ENCODE measurements at places on chromosomes 7 and 10.
A peak's percentile ranks its signal among the peaks of the same experiment; 100 is the strongest.

- DNase-seq = no peak
Measured at GRCh38 chr7:95730493-95731280, 41.7 kb upstream of the DYNC1I1 start.

DNA sequence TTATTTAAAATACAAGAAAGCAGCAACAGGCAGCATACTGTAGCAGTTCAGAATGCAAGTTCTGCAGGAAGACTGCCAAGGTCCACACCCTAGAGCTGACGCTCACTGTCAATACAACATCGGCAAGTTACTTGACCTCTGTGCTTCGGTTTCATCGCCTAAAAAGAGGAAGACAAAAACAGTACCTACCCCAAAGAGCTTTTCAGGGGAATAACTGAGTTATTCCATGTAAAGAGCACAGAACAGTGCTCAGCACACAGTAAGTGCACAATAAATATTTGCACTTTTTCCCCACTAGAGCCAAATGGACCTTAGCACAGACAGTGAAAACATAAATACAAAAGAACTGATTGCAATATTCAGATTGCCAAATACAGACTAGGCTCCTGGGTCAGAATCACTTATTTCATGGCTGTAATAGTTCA is 88.6 kb downstream of the USP6NL start:
- DNase-seq = no peak

DNA sequence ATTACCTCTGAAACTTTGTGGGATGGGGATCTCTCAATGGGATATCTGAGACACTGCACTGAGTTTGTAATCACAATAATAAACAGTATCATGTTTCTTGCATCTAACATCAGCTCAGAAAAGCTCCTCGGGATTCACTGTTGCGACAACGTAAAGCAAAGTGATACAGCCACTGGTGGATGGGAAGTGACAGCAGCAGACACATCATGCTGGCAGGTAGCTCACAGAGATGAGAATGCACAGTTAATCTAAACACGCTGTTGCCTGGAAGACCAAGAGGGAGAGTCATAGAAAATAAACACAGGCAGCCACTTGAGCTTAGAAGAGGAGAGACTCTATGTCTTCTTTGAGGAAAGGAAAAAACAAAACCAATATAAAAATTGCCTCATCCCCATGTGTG is 513.8 kb downstream of the MAGI2 start:
- no peak for DNase-seq

DNA sequence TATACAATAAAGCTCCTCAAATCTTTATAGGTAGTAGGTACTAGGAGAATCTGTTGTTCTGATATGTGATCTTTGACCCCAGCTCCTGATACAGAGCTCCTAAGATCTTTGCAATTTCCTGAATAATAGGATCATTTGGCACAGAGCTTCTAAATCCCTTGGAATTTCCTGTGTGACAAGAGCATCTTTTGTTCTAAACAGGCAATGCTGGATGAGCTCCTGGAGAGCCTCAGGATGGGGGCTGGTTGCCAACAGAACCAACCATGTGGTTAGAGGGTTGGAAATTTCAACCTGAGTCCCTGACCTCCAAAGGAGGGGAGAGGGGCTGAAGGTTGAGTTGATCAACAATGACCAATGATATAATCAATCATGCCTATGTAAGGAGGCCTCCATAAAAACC is 629.0 kb downstream of the CCSER2 start:
- DNase-seq = no peak

- no peak for DNase-seq
Measured at GRCh38 chr10:103350175-103350516, 794 bp downstream of the PCGF6 start.

GRCh38 chr10:35506741-35507140 is 98.4 kb upstream of the GJD4 start:
- no peak for DNase-seq

GRCh38 chr7:129774871-129775694 is 163.6 kb downstream of the NRF1 start:
- DNase-seq = no peak

GRCh38 chr10:20809631-20810030 is 87.5 kb downstream of the NEBL start:
- no peak for DNase-seq

- no peak for DNase-seq
Measured at GRCh38 chr10:9285690-9286089, 1231.2 kb downstream of the GATA3 start.

- no peak for DNase-seq
Measured at GRCh38 chr7:2416063-2416462, 12.7 kb downstream of the CHST12 start.

DNA sequence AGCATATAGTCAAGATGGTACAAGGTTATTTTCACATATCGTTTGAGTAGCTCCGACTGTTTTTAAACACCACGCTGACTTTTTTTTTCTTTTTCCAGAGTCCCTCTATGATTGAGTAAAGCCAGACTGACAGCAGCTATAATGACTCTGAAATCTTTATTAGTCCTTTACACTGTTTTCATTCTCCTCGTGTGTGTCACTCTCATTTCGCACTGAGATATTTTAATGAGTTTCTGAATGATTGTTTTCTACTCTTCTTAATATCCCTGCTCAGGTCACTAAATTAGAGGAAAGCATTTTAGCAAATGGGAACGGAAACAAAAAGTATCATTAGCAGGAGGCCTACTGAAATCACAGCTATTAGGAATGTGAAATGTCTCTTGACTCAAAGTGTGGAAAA is 162.3 kb upstream of the MTPN start:
- no peak for DNase-seq

- DNase-seq = no peak
Measured at GRCh38 chr10:61620506-61620905, 42.2 kb upstream of the CABCOCO1 start.

DNA sequence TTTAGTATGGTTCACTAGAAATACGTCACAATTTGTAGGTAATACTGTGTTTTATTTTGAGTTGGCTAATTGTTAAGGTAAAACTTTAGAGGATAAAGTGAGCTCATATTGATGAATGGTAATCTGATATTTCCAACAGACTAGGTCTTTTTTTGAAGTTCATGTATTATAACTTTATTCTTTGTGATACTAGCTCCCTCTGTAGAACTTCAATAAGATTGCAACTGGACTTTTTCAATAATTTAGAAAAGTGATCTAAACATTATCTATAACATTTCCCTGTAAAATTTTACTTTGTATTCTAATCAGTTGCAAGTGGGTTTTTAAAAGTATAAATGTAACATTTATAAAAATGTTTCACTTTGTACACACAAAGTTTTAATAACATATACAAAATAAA is 83.5 kb downstream of the ADK start:
- DNase-seq = no peak

DNA sequence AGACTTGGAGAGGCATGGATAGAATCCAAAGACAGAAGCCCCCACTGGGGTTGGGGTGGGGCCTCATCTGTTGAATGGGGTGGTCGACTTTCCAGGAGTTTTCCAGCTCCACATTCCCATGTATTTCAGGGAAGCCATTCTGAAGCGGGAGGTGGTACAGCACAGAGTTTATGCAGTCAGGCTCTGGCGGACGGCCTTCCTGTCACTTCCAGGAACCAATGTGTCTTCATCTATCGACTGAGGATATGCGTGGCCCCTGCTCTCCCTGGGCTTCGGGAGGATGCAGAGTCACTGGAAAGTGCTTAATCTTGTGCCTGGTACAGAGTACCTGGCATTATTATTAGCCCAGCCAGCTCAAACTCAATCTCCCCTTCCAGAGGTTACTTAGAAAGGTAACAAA is 26.3 kb downstream of the DOCK1 start:
- no peak for DNase-seq

DNA sequence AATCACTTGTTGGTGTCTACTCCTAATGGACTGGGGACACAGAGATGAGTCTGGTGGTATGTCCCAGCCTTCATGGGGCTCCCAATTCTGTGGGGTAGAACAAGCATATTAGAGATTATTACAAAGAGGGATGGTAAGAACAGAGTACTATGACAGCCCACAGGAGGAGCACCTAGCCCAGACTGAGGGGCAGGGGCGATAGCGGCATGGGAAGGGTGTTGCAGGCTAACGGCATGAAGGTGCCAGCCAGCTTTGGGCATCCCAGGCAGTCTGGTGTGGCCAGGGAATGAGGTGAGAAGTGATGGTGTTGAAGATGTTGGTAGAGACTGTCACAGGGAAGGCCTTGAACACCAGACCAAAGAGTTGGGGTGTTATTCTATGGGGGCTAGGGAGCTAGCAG is 280.0 kb downstream of the RPS24 start:
- no peak for DNase-seq

GRCh38 chr7:91771921-91772815 is 108.3 kb downstream of the MTERF1 start:
- DNase-seq = no peak

- DNase-seq = no peak
Measured at GRCh38 chr10:6140965-6141295, 52.1 kb downstream of the RBM17 start.

- no peak for DNase-seq
Measured at GRCh38 chr10:90227217-90227656, 525.8 kb downstream of the KIF20B start.

DNA sequence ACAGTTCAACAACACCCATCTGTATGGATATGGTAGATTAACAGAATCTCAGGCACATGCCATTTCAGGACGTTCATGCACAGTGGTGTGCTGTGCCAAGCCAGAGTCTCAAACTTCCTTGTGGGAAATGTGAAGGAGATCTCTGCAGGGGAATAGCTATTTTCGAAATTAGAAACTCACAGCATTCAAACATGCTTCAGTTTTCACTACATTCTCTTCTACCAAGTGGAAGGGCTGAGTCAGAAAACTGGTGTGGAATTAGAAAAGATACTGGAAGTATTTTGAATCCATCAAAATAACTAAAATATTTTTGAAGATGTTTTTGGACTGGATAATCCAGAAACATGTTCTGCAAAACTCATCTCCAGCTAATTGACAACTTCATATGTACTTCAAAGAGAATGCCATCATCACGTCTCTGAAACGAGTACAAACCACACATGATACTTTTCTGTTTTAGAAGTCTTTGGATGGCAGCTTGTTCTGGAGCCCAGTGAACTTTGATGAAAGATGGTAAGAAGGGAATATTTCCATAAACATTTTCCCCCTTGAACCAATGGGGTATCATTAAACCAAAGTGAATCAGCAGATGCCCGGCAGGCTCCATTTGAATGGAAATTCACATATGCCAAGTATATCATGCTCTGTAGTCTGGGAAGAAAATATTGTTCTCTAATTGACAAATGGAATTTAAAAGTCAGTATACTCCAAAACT is 616.3 kb upstream of the IGFBP3 start:
- DNase-seq = no peak

- DNase-seq = peak; percentile 29
Measured at GRCh38 chr10:62610649-62611229, 193.8 kb upstream of the ADO start.

DNA sequence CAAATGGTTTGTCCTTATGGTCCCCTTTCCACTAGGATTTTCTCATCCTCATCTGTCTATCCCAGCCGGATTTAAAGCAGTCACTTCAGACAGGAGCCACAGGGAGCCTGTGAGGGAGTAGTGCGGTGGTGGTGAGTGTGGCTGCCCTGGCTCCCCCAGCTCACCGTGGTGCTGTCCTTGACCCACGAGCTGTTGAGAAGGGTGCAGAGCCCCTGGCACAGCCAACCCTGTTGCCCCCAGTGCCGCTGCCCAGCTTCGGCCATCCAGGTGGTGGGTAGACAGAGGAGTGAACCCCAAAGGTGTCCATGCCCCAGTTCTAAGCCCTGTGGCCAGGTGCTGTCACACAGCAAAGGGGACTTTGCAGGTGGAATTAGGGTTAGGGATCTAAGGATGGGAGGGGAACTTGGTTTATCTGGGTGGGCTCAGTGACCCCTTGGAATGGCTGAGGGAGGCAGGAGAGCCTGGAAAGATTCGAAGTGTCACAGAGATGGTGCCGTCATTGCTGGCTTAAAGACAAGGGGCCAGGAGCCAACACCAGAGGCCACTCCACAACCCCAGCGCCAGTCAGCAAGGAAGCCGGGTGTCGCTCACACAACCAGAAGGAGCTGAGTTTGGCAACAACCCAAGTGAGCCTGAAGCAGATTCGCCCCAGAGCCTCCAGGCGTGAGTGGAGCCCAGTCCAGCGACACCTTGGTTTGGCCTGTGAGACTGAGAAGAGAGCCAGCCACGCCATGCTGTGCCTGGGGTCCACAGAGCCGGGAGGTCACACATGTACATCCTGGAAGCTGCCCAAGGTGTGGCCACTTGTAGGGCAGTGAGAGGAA is 142.4 kb downstream of the ADCY1 start:
- no peak for DNase-seq

- DNase-seq = no peak
Measured at GRCh38 chr7:26179422-26179821, 21.1 kb downstream of the HNRNPA2B1 start.

DNA sequence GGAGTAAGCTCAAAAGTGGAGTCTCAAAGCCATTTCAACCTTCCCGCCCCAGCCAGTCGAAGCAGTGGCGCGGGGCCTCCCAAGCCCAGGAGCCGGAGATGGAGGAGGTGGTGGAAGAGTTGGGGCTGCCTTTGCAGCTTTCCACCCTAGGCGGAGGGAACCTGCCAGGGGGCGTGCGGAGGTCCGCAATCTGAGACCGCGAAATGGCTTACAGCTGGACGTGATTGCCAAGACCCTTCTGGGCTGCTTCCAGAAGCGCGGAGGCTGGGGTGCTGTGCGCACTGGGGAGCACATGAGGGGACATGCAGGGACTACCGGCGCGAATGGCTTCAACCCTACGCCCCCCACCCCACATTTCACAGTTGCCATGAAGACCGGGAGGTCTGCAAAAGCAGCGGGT is 86.2 kb downstream of the PRR15 start:
- no peak for DNase-seq

GRCh38 chr10:115129752-115130151 is 36.6 kb downstream of the ATRNL1 start:
- DNase-seq = no peak

- no peak for DNase-seq
Measured at GRCh38 chr7:117830422-117830954, 42.8 kb downstream of the CTTNBP2 start.

Measured in activated T-helper 1 cell treated with anti-CD3 and anti-CD28 coated beads, Interleukin-2, amount 50 U/mL, for 16 hours (primary cell).